ENCODE measurements at places on chromosomes 2 and 18. TPM values are rescaled to one million over a fixed set of nuclear protein-coding genes. Genes with fewer than 3 reads are reported as not detected.

FBXO36 gene
- total RNA-seq: 0.11 TPM

MC2R gene
- total RNA-seq: not detected

GRCh38 chr2:181471783-181472182, 14.6 kb downstream of the ITGA4 start:
- DNase-seq: no peak

DNA sequence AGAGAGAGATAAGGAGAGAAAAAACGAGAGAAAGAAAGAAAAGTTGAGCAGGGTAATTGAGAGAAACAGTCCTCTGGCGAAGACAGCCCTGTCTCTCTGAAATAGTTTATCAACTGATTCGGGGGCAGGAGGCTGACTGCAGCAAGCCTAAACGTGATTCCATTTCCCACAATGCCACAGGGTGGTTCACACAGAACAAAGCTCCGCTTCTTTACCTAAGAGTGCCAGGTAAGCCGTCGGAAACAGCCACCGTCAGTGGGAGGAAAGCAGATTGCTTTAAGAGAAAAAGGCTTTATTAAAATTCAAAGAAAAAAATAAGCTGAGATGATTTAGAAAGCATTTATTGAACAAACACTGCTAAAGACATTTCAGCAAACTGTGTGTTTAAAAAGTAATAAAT, 271.4 kb upstream of the POU3F3 start:
- DNase-seq: no peak

DNA sequence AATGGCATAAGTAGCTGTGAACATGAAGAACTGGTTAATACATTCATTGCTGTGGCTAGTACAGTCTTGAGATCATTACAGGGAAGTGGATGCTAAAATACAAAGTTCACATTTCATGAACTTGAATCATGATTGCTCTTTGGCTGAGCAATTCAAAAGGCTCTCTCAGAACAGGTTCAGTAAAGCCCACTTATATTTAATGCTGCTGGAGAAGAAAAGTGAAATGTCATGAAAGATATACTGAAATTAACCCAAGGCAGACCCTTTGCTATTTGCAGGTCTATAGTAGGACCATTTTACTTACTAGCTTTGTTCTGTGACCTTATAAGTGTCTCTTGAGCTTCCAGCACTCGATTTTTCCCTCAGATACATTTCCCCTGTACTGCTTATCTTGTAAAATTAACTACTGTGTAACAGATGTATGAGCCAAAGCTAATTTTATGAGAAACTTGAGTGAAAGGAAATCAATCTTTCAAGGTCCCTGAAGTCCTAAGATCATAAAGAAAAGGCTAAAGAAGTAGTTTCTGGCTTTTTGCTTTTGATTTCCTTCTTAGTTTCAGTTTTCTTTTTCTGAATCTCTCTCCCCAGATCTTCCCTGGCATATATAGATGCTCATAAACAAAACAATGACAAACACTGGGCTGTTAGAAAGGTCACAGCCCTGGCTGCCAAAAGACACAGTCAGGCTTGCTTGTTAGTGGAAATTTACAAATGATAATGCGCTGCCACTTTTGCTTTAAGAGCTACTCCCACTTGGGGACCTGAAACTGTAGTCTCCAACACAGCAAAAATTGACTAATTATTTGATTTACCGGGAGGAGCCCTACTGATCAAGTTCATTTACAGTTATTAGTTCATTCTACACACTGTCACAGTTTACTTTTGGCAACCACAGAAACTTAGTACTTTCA, 132.7 kb upstream of the XPO1 start:
- no peak for DNase-seq
